Left kidney (tissue), 8 donors: ENCODE measurements at places on chromosomes 3 and 15. TPM values are rescaled to one million over a fixed set of nuclear protein-coding genes. Genes with fewer than 3 reads are reported as not detected.

GRCh38 chr3:195179776-195180489, 91.0 kb downstream of the XXYLT1 start:
- no peak for DNase-seq

DNA sequence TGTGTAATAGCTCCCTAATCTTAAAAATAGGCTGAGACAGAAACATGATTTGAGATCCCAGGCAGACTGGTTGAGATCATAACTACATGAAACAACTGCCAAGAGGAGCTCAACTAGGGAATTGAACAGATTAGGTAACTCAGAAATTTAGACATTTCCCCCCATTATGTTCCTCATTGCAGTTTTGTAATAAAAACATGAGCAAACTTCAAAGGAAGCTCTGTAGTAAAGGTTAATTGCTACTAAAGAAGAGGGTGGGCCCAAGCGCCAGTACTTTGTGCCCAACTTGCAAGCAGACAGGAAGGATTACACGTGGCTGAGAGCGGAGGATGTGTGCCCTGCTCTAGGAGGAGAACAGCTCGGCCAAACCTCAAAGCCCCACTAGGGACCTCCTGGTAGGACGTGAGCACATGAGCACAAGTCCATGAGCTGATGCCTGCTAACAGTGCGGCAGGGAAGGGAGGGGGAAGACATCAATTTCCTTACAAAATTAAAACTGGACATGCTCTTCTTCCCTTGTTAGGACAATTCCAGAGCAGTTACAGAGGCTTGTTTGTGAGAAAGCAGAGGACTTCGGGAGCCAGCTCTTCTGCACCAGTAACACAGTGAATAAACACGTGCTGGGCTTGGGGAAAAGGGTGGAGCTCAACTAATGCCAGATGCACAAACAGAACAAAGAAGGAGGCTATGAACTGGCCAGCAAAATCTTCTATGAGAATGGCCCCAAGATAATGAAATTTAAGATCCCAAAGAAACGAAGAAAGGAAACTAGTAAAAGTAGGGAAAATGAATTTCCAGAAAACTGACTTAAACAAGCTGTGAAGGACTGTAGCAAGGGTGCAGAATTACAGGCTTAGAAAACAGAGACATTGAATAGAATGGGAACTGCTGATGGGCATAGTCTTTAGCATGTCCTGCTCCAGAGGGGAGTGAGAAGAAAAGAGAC, 275.5 kb downstream of the MECOM start:
- DNase-seq = no peak

GRCh38 chr15:57158589-57158988, 217.7 kb upstream of the CGNL1 start:
- no peak for DNase-seq

DNA sequence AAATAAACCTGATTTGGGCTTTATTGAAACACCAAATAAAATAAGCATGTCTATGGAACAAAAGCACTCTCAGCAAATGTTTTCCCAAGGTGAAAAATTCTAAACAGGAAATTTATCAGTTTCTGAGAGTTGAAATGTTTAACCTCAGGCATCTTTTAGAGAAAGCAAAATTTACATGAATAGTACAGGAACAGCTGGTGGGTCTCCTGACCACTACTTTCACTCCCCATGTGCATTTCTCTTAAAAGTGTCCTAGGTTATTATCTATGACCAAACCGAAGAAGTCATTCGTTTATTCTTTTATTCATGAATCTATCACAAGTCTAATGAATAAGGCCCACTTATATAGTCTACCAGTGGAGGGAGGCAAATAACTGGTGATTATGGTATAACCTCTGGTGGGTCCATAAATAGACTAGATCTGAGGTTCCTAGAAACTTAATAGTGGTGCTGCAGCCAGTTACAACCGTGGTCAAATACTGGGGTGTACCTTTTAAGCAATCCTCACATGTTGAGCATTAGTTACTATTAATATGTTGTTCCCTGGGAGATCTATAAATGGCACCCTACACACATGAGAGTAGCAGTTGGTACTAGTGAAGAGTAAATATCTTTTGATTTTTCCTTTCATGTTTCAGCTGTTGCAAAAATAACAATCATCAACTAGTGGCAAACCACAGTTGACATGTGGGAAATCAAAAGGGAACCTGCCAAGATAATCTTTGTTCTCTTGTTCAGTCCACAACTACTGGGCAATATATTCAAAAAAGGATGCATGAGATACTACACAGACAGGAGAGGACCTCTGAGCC, 169.3 kb upstream of the STAC start:
- DNase-seq = no peak

GRCh38 chr3:106097817-106098435, 229.1 kb upstream of the CBLB start:
- no peak for DNase-seq

Gene ALDH1A2
- polyA plus RNA-seq = 284 TPM

Gene CORO2B
- polyA plus RNA-seq = 23.0 TPM
